Heart right ventricle (tissue), 16 donors: ENCODE measurements at places on chromosomes 3 and 15. TPM values are rescaled to one million over a fixed set of nuclear protein-coding genes. Genes with fewer than 3 reads are reported as not detected.

GRCh38 chr15:74835312-74835823 lies 7.6 kb downstream of the ULK3 start:
- DNase-seq, result peak; percentile 69

FGF12 gene
- 319 TPM for total RNA-seq

DPPA2 gene
- total RNA-seq, result not detected

FETUB gene
- 0.36 TPM for total RNA-seq

GRCh38 chr3:169389211-169389924 lies 274.1 kb downstream of the MECOM start:
- no peak for DNase-seq

DNA sequence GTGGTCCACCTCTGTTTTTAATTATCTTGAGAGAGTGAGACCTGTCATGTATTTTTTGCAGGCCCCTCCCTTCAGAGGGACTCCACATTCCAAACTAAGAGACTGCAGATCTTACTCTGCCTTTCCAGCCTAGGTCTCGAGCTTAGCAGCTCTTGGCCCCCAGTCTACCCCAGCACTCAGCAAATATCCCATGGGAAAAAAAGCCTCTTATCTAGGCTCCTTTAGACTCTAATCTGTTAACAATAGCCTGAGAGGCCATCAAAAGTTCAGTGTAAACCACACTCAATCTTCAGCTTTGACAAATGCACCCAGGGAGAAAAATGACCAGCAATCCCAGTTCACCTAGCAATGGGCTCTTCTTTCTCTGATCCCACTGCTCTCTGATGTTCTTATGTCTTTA lies 8.6 kb upstream of the BLM start:
- DNase-seq, result no peak

BUB1B gene
- total RNA-seq, result 1.9 TPM

CD86 gene
- total RNA-seq, result 2.3 TPM
